GM19239 (cell line): ENCODE measurements at places on chromosomes 2 and 18.

- no peak for DNase-seq
Observed at GRCh38 chr2:16222326-16222725, 282.0 kb downstream of the MYCN start.

- DNase-seq: no peak
Observed at GRCh38 chr2:98015671-98016070, 19.9 kb upstream of the TMEM131 start.

GRCh38 chr2:5373200-5373599 is 319.0 kb upstream of the SOX11 start:
- no peak for DNase-seq

- peak; percentile 37 for DNase-seq
Observed at GRCh38 chr2:173963323-173963816, 1.8 kb downstream of the SP3 start.

- DNase-seq: no peak
Observed at GRCh38 chr2:54666131-54666633, 57.3 kb upstream of the EML6 start.

- no peak for DNase-seq
Observed at GRCh38 chr2:74275228-74275627, 68.0 kb downstream of the SLC4A5 start.

DNA sequence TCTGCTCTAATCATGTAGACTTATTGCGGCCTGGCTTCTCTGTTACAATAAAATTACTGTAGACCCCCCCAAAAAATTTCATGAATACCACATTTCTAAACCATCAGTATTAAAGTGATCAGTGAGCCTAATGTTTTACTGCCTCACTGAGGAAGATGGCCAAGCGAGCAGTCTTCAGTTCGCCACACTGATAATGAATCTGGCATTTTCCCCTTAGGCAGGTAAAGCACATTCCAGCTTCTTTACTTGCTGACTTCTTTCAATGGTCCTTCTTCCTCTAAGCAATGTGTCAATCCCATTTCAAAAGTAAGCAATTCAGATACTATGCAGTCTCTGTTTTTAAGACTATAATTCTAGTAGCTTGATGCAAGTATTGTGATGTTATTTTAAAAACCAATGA is 137.6 kb downstream of the LAMA1 start:
- DNase-seq: no peak

DNA sequence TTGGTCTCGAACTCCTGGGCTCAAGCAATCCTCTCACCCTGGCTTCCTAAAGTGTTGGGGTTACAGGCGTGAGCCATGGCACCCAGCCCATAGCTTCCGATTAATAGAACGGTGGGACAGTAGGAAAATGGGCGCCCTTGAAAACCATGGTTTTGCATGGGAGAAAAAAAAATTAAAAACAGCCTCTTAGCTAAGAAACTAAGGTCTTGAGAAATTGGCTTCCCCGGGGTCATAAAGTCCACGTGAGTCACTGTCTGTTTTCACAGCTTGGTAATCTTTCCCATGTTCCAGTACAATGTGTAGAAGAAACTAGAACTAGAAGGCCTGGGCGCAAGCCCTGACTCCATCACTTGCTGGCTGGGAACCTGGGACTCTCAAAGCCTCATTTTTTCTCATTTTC is 20.7 kb downstream of the B3GNT2 start:
- no peak for DNase-seq

DNA sequence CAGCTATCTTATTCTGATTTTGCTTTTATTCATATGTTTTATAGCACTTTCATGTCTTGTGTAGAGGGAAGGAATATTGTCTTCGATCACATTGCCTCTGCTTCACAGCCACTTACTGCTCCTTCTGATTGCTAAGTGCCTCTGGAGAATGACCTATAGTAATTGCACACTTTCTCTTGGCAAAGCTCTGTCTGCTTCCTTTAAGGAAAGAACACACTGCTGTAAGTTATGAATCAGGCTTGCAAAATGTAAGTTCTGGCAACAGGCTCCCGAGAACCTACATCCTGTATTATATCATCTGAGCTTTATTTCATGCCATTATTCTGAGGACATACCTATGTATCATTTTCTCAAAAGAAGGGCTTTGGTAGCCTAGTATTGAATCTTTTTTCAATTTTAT is 170.7 kb downstream of the ZNF804A start:
- no peak for DNase-seq

GRCh38 chr2:110834134-110834827 is 101.9 kb downstream of the ACOXL start:
- no peak for DNase-seq

DNA sequence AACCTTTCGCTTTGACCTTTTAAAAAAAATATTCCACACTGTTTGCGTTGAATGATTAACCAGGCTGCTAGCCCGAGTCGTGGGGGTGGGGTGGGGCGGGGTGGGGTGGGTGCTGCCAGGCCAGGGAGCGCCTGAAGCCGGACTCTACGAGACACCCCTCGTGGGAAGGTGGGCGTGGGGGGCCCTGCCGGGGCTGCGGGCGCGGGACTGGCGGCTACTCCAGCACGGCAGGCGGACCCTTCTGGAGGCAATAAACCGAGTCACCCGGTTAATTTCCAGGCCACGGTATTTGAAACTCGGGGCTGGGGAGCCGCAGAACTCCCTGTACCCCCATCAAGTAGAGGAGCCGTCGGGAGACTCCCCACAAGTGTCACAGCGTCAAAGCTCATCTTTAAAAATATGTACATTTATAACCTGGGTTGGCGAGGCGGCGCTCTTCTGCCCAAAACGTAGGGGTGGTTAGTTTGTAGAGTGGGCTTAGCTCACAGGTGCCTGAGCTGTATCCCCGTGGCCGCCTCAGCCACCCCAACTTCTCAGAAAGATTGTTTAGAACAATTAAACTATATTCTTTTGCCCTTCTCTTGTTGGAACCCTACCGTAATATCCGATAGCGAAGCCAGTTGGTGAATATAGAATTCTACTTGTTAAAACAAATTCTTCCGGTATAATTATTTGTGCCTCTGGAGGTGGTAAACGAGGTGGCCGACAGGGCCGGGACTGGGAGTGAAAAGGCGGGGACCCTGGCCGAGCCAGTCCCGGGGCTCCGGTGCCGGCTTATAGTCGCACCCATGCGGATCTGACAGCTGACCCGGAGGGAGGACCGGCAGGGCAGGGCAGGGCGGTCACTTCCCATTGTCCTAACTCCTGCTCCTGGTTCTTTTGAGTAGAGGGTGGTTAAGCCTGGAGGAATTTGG is 1.4 kb downstream of the B3GNT2 start:
- no peak for DNase-seq

DNA sequence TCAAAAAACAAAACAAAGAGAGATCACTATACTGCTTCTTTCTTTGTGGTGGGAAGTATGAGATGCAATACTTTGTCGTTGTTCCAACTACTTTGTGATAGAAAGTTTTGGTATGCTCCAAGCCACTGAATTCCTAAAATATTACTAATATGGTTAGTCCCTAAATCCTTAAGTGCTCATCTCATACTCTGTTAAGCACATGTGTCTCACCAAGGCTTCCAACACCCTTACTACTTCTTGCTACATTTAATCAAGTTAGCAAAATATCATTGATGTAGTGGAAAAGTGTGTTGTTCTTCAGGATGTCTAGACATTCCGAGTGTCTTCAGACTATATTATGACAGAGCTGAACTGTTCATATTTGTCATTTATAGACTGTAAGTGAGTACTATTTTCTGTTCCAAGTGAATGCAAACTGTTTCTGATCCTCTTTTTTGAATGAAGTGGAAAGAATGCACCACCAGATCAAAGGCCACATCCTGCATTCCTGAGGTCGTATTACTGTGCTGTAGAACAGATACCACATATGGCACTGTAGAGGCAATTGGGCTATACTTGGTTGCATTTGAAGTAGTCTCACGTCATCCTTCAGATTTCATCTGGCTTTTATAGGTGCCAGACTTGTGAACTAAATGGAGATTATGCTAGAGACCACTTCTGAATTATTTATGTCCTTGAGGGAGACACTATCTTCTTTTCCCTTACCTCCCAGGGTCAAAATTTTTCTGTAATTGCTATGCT is 298.4 kb upstream of the ZNF521 start:
- DNase-seq: no peak

DNA sequence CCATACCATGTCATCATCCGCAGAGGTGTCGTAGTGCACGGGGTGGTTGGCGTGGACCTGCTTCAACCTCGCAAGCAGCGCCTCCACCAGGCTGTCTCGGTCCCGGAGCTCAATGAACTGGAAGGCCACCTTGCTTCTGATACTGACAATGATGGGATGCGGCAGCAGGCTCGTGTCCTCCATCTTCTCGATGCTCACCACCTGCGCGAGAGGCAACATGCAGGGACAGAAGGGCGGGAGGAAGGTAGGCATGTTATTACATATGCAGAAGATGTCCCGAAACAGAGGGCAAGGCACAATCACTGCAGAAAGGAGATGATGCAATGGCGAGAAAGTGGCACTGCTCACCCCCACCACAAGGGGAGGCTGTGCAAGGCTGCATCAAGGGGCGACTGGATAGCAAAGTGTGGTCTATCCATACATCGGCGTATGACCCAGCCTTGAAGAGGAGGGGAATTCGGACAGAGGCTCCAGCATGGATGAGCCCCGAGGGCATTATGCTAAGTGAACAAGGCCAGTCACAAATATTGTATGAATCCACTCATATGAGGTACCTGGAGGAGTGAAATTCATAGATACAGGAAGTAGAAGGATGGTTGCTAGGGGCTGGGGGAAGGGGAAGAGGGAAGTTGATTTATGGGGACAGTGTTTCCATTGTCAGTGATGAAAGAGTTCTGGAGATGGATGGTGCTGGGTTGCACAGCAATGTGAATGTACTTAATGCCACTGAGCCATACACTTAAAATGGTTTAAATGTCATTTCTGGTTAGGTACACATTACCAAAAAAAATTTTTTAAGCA is 36.6 kb downstream of the RPL31 start:
- DNase-seq: no peak

DNA sequence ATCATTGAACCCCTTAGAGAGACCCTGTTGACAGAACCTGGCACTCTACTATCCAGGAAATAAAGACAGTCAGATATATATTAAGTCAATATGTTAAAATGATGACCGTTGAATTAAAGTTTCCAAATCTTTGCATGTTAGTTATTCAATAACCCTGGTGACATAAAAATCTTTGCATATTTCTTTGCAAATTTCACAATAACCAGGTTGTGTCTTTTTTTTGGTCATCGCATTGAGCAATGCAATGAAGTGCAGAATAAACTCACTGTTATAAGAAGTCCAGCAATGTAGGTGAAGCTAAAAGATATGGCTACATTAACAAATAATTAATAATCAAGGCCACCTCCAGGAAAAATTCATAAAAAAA is 596.9 kb downstream of the NYAP2 start:
- no peak for DNase-seq

GRCh38 chr18:9403795-9404564 is 69.4 kb downstream of the TWSG1 start:
- no peak for DNase-seq

DNA sequence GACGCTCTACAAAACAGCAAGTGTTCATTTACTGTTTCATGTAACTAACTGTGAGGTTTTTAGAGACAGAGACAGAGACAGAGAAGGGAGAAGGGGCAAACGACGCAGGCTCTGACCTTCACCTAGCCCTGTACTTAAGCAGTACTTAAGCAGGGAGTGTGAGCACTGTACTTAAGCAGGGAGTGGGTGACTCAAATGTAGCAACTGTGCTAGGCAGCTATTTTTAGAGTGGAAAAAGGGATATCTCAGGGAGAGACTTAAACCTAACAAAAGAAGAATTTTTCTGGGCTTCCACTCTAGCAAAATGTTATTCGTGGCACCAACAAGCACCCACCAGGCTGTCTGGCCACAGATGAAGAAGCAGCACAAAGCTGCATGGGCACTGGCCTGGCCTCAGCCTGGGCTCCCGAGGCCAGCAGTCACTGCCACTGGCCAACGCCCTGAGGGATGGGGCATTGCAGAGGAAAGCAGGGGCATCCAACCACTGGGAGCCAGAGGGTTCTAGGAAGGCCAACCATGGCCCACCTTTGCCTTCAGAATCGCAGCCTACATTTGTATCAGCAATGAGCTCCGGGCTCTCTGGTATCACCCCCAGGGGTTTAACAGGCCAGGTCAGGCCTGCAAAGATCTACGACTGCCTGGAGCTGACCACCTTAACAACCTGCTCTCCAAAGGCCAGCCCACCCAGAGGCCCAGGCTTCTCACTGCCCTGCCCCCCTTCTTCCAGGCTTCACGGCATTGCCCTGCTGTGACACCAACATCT is 154.3 kb downstream of the TTC32 start:
- no peak for DNase-seq

- no peak for DNase-seq
Observed at GRCh38 chr2:123451542-123451941, 573.5 kb upstream of the CNTNAP5 start.

DNA sequence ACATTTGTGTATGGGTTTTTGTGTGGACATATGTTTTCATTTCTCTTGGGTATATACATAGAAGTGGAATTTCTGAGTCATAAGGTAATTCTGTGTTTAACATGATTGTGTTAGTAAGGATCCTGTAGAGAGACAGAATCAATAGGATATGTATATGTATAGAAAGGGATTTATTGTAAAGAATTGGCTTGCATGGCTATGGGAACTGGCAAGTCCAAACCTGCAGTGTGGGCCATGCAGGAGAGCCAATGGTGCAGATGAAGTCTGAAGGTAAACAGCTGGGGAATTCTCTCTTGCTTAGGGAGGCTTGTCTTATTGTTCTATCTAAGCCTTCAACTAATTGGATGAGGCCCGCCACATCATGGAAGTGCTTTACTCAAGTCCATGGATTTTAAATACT is 39.2 kb upstream of the IL1R2 start:
- no peak for DNase-seq

- no peak for DNase-seq
Observed at GRCh38 chr2:110994250-110994961, 126.3 kb upstream of the BCL2L11 start.

DNA sequence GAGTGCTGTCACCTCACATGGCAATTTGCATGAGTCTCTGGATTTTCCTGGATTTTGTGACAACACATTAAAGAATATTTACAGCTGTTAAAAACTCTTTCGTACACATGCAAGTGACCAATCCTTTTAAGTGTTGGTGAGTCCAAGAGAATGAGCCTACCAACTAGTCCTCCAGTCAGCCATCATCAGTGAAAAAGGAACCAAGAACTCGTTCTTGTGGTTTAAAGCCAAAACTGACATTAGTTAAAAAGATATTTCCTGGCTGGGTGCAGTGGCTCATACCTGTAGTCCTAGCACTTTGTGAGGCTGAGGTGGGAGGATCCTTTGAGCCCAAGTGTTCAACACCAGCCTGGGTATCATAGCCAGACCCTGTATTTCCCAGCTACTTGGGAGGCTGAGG is 215.4 kb upstream of the ITGA4 start:
- no peak for DNase-seq

GRCh38 chr2:47641366-47641765 is 141.6 kb upstream of the MSH6 start:
- DNase-seq: no peak

DNA sequence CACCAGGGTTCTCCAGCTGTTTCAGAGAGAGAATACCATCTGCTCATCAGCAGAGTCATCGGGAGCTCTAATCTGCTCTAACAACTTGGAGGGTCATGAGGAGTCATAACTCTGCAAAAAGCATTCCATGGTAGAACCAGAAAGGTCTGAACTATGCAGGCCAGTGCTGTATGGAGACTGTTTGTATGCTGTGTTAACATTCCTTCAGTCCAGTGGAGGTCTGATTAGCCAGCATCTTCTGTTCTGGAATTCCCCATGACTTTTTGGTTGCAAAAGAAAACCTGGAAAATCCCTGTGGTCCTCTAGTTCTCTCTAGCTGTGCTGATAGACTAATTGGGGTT is 9.4 kb upstream of the ITGB6 start:
- DNase-seq: no peak
